ENCODE measurements at places on chromosomes 16 and 17.

GRCh38 chr16:27225536-27226360 is 22.4 kb downstream of the KDM8 start:
- DNase-seq, result no peak

DNA sequence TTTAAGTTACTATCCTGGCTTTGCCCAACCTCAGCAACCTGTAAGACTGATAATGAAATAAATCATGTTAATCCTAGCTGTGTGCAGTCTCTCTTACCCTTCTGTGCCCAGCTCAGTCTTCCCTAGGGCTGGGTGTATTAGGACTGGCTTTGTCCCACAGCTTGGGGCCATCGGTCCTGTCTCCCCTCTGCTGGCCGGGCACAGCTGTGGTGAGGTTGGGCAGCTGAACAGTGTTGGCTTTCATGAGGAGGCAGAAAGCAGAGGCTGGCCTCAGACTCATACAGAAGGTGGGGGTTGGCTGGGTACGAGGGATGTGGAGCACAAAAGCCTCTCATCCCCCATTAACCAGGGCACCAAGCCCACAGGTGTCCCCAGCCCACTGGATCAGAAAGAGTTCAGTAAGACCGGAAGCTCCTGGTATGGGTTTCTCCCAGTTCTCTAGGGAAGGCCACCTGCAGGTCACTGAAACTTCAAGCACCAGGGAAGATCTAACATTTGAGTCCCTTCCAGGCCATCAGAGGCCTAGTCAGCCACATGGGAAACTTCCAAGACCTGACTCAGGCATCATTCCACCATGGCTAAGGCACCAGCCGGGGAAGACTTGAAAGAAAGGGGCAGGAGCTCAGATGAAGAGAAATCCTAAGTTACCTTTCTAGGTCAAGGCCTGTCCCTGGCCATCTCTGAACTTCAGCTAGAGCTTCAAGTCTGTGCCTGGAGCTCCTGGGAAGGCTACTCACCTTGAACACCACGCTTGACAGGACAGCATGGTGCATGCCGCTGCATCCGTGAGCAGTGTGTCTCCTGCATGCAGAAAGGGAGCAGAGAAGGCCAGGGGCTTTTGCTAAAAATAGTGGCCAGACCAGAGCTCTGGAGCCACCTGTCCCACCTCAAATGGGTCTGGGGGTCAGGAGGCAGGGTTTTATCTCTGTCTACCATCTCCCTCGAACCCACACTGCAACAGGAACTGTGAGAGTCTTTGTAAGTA is 8.8 kb downstream of the CNP start:
- peak; percentile 53 for DNase-seq

GRCh38 chr17:64692187-64692586 is 30.1 kb upstream of the SMURF2 start:
- no peak for DNase-seq

- DNase-seq, result no peak
Measured at GRCh38 chr16:50537533-50538290, 10.5 kb upstream of the NKD1 start.

GRCh38 chr16:28984091-28984490 is 761 bp upstream of the LAT start:
- no peak for DNase-seq

GRCh38 chr16:24430954-24431760 is 108.2 kb upstream of the RBBP6 start:
- peak; percentile 77 for DNase-seq

GRCh38 chr16:67024384-67025209 is 4.4 kb upstream of the CBFB start:
- no peak for DNase-seq

DNA sequence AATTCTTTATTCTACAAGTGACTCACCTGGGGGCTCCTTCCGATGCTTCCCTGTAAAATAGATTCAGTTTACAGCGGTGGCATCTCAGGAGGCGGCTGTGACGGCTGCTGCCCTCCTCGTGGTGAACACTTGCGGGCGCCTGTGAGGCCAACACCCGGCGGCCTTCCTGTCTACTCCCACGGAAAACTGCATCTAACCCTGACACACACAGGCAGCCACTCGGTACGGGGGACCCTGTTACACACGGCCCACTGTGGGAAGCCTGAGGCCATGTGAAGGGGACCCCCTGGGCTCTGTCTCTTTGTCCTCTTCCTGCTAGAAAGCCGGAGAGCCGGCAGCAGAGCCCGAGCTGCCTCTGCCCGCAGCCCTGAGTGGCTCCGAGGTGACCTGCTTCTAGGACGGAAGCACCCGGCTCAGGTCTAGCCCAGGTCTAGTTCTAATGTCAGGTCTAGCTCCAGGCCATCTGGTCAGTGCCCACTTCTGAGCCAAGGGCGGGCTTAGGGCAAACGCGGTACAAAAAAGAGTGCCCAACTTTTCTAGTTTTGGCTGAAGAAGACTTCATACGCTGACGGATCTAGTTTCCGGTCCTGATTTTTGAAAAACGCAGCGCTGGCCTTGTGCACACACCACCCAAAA is 159.4 kb downstream of the ENGASE start:
- DNase-seq, result no peak

- DNase-seq, result no peak
Measured at GRCh38 chr17:73841431-73842060, 197.3 kb upstream of the SDK2 start.

DNA sequence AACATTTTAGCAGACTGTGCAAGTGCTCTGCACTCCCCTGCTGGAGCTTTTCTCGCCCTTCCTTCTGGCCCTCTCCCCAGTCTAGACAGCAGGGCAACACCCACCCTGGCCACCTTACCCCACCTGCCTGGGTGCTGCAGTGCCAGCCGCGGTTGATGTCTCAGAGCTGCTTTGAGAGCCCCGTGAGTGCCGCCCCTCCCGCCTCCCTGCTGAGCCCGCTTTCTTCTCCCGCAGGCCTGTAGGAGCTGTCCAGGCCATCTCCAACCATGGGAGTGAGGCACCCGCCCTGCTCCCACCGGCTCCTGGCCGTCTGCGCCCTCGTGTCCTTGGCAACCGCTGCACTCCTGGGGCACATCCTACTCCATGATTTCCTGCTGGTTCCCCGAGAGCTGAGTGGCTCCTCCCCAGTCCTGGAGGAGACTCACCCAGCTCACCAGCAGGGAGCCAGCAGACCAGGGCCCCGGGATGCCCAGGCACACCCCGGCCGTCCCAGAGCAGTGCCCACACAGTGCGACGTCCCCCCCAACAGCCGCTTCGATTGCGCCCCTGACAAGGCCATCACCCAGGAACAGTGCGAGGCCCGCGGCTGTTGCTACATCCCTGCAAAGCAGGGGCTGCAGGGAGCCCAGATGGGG is 3.1 kb downstream of the GAA start:
- peak; percentile 25 for DNase-seq

GRCh38 chr17:16314859-16315258 is 38.4 kb downstream of the CENPV start:
- DNase-seq, result no peak

DNA sequence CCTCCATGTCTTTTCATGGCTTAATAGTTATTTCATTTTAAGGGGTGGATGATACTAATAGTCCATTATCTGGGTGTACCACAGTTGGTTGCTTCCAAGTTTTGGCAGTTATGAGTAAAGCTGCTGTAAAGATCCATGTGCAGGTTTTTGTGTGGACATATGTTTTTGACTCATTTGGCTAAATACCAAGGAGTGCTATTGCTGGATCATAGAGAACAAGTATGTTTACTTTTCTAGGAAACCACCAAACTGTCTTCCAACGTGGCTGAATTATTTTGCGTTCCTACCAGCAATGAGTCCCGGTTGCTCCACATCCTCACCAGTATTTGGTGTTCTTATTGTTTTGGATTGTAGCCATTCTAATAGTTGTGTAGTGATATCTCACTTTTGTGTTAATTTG is 181.9 kb downstream of the SPECC1 start:
- DNase-seq, result peak; percentile 87

DNA sequence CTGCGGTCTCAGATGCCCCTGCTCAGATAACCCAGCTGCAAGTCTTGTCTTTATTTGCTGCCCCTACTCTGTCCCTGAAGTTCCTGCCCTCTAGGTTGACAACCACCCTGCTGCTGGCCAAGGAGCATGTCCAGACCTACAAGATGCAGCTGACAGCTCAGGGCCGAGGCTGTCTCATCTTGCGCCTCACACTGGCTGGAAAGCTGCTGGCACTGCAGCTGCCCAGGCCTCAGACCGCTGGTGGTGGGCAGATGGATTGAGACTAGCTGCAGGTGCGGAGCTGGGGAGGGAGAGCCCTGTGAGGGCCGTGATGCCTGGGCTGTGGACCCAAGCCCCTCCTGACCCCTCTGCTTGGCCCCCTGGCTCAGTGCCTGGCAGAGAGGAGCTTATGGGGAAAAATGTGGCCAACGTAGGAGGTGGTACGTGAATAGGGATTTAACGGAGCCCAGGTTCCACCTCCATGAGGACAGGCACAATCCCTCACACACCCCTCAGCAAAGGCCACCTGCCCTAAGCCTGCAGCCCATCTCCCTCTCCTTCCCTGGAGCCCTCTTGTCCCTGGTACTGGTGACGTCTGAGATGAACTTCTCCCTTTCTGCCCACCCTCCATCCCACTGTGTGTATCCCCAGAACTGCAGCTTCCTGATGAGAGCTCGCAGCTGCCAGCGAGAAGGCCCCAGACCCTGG is 8.3 kb upstream of the GALK1 start:
- no peak for DNase-seq

DNA sequence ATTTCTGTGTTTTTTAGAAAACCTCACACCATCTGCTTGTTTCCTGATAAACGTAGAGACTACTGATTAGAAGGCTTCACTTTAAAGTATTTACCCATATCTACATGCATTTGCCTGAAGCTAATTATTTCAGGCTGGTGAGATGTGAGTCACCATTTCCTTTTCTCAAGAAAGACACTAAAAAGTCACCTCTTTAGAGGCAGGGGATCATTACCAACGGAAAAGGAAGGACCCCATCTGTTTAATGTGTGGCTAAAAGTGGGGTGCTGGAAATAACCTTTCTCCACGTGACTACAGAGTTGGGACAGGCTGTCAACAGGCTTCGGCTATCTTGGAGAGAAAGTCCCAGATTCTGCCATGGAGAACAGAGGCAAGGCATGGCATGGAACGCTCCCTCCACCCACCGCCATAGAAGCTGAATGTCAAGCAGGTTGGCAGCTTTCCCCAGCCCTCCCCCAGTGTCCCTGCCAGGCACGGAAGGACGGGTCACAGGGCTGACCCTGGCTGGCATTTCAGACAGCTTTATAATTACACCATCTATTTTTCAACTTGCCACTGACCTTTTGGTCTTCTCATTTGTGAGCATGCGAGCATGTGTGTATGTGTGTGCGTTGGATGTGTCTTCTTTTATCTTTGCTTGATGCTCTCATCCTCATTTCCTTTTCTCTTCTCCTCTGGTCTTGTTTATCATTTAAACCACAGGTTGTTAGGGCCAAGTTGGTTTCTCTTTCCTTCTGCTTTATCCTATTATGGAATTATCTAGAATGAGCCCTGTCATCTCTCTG is 157.0 kb downstream of the CPPED1 start:
- DNase-seq, result peak; percentile 95

GRCh38 chr17:50319306-50320004 is 26.5 kb upstream of the XYLT2 start:
- no peak for DNase-seq

DNA sequence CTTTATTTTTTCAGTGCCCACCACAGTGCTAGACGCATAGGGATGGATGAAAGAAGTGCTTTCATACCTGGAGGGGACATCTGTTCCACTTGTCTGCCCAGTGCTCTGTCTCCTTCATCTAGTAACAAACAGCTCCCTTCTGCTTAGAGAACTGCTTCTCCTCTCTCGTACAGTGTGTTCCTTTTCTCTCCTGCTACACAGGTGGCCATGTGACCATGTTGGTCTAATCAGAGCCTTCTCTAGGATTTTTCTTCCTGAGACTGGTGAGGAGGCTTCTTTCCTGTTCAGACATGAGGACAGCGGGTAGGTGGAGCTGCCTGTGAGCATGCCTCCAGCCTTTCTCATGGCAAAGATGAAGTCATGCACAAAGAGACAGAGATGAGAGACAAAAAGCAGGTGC is 182.7 kb downstream of the TMEM132E start:
- DNase-seq, result no peak

- DNase-seq, result peak; percentile 88
Measured at GRCh38 chr17:66636111-66636510, 198.8 kb upstream of the CACNG5 start.

DNA sequence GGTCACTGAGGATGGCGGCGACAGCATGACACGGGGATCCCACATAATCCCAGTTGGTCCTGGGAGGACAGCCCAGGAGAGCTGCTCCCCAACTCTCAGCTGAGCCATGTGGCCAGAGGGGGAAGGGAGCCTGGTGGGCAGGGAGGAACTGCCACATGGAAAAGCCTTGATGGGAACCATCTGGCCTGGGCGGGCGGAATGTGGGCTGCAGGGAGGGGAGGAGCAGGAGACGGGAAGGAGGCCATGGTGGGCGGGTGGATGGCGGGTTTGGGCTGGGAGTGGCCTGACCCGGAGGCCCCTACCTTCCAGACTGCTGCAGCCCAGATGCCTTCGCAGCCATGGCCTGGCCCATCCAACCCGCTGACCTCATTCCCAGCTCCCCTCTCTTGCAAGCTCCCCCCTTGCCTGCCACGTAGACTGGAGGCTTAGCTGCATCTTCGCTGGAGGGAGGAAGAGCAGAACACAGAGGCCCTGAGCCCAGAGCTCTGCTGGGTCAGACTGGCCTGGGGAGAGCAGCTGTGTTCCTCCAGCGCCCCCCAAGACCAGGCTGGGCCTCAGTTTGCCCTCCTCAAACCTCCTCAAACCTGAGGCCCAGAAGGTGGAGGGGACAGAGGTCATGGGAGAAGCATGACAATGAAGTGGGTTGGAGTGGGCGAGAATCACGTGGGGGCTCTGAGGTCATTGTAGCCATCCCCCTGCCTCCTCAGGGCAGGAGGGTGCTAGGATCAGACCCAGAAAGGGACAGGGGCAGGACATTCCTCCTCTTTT is 8.2 kb upstream of the COL1A1 start:
- peak; percentile 95 for DNase-seq

DNA sequence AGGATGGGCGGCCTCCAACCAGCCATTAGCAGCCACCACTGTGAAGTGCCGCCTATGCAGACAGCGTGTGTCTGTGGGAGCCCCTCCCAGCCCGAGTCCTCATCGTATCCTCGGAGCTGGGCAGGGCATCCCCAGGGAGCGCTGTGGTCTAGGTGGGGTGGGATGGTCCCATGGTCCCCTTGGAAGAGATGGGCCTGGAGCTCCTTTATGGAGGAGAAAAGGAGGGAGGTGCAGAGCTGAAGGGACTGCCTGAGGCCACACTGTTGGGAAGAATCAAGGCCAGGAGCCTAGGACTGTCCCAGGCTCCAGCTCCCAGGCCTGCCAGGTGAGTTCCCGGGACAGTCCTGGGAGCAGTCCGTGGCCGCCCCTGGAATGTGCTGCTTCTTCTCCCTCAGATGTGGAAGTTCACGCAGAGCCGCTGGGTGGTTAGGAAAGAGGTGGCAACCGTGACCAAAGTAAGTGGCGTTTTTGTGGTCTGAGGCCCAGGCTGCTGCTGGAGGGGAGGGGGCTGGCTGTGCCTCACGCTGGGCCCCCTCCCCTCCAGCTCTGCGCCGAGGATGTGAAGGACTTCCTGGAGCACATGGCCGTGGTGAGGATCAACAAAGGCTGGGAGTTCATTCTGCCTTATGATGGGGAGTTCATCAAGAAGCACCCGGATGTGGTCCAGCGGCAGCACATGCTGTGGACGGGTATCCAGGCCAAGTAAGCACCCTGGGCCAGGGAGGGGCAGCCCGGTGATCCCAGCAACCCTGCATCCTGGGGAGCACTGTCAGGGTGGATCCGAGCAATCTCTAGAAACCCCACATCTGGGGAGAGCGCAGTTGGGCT is 27.0 kb downstream of the POLR3E start:
- DNase-seq, result no peak
